H4 (cell line): ENCODE measurements at places on chromosomes 11 and 22.

DNA sequence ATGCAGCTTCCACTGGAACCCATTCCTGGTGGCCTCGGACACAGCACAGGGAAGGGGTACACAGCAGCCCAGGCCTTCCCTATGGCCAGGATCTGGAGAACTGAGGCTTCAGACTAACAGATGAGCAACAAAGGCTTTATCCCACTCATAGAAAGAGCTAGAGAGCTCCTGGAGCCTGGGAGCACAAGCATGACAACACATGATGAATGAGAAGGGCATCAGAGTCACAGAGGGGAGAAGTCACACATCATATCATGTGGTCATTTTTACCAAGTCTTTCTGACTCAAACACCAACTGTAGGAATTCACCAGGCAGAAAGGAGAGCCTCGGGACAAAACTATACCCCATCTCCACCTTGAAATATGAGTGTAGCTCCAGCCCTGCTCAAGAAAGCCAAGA, 43.2 kb downstream of the NRXN2 start:
- no peak for DNase-seq

DNA sequence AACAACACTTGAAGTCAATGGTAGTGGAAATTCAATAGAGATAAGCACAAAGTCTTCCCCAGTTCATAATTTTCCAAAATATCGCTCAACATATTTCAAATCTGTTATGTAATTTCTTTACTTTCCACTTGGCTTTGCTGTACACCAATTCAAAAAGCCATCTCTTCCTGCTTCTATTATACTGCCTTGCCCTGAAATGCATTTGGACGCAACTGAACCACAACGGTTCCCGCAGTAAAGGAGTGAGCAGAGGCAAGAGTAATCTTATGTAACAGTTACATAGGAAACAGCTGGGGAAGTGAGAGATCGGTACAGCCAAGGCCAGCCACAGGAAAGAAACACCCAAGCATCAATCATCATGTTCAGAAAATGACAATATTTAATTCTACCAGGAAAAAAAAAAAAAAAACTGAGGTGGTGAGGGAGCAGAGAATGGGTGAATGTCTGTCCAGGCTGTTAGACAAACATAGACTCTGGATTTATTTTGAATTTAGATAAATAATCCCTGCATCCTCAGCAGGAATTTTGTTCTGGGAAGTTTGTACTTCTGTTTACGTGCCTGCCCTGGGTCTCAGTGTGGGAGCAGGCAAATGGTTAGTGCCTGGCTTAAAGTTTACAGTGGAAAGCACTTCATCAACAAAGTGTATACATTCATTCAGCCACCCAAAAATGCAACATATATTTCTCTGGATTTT, 392.2 kb downstream of the ETS1 start:
- no peak for DNase-seq

- no peak for DNase-seq
Measured at GRCh38 chr11:37984991-37985390, 1387.0 kb upstream of the RAG2 start.

GRCh38 chr11:34755671-34756070, 134.8 kb downstream of the EHF start:
- no peak for DNase-seq

DNA sequence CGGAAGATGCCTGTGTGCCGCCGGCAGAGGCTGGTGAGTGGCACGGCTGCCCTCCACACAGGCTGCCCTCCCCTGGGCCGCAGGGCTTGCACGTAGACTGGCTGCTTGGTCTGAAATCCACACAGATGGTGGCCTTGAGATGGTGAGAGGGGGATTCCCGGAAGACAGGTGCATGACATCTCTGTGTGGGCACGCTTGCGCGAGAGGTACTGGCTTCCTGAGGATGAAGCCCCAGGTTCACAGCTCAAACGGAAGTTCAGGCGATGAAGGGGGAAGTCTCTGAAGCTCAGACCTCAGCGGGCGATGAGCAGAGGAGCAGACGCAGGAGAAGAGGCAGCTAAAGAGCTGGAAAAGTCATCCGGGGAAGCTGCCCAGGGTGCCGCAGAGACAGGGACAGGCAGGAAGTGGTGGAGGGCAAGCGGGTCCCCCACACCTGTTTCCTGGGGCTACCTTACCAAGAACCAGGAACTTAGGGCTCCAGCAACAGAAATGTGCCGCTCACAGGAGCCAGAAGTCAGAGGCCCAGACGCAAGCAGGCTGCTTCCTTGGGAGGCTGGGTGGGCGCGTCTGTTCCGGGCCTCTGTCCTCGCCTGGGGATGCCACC, 7.2 kb downstream of the CRELD2 start:
- DNase-seq = no peak

- peak; percentile 14 for DNase-seq
Measured at GRCh38 chr22:19463491-19464469, 15.2 kb downstream of the UFD1 start.
